ENCODE measurements at places on chromosomes 1 and 21.

DNA sequence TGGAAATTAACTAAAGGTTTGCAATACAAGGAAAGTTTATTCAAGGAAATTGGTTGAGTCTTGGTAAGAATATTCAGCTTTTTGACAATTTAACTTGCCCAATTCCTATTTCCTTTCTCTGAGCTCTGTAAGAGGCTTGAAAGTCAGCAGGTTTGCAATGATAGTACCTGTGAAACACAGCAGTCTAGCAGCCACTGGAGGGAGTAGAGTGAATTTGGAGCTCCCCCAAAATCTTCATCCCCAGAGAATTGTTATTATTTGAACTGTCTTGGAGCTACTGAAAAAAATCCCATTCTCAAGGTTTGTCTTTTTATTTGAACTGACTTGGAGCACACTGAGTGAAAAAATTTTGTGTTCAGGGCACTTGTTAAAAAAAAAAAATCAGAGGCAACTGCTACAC, 654.2 kb upstream of the PKN2 start:
- no peak for DNase-seq

- no peak for DNase-seq
These were observed 2.1 kb downstream of the SCAF4 start for GRCh38 chr21:31729622-31730343.

DNA sequence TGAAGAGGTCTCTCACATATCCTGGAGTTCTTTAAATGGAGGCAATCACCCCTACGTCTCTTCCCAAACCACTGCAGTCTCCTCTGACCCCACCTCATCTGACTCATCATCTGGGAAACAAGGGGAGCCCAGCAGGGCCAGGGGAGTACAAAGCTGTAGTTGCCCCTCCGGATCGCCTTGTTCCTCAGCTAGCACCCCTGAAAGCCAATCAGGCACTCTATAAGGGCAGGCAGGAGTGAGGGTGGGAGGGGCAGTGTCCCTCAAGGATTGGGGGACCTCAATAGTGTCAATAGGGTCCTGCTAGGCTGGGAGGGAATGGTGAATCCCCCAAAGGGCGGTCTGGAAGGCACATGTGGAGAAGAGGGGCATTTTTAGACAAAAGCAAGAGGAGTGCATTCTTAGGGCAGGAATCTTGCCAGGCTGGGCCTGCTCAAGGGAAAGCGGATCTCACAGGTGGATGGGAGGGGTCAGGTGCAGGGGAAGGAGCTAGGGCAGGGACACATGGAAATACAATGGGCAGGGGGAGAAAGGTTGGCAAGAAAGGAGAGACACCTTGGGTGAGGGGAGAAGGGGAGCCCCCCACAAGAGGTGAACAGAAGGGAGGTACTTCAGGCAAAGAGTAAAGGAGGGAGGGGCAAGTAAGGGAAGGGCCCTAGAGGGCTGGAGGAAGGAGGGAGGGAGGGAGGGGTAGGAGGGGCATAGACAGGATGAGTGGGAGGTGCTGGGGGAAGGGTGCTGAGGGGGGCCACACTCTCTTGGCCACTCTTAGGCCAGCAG, 5.8 kb downstream of the SHISA4 start:
- DNase-seq = no peak

- peak; percentile 81 for DNase-seq
These were observed 12.3 kb downstream of the TNFRSF1B start for GRCh38 chr1:12179111-12179519.

DNA sequence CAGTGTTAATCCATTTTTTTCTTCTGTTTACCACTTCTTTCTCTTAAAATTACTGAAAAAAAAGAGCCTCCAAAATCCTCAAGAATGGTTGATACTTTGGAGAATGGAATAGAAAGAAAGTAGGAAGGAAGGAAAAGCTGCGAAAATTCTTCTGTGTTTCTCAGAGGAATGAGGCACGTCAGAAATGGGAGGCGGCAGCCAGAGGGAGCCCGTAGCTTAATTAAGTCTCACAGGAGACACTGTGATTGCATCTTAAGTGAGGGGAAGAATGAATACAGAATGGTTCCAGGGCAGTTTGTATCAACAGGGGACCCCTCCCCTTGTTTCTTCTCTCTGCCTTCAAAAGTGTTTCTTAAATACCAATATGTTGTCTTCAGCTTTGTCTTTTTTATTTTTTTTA, 1099.5 kb downstream of the PLA2G4A start:
- DNase-seq = no peak

DNA sequence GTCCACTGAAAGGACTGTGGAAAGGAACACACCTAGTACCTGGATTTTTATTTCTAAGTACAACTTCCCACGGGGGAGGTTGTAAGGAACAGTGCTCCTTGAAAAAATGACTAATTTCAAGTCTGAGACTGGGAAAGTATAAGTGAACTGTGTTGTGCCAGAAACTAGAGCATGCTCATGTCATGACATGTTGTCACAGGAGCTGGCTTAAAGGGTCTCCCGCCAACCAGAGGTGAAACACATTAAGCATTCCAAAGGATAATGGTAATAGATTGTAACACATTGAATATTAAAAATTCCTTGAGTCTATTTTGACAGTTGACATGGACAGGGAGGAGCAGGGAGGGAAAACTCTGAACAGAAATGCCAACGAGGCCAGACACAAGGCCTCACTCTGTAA, 6.3 kb downstream of the ATP2B4 start:
- DNase-seq = no peak

GRCh38 chr1:206680279-206680678, 4.4 kb upstream of the MAPKAPK2 start:
- DNase-seq = no peak

DNA sequence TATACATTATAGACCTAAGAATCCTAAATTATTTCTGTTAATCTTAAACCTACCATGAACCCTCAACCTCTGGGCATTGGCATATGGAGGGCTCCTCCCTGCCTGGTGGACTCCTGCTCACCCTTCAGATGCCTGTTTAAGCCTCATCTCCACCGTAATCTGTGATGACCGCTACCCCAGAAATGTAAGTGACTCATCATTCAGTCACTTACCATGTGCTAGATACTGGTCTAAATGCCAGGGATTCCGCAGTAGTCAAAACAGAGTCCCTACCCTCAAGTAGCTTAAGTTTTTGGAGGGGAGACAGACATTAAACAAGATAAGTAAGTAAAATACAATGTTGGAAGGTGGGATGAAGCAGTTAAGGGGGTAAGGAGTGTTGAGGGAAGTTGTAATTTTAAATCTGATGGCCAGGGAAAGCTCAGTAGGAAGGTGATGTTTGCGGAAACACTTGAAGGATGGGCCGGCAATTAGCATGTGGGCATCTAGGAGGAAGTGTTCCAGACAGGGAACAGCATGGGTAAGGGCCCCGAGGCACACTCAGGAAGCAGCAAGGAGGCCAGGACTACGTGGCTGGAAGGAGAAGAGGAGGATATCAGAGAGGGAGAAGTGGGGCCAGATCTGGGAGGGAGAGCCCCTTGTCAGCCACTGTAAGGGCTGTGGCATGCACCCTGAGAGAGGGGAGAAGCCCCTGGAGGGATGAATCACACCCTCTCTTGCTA, 141.7 kb upstream of the HOOK1 start:
- no peak for DNase-seq

DNA sequence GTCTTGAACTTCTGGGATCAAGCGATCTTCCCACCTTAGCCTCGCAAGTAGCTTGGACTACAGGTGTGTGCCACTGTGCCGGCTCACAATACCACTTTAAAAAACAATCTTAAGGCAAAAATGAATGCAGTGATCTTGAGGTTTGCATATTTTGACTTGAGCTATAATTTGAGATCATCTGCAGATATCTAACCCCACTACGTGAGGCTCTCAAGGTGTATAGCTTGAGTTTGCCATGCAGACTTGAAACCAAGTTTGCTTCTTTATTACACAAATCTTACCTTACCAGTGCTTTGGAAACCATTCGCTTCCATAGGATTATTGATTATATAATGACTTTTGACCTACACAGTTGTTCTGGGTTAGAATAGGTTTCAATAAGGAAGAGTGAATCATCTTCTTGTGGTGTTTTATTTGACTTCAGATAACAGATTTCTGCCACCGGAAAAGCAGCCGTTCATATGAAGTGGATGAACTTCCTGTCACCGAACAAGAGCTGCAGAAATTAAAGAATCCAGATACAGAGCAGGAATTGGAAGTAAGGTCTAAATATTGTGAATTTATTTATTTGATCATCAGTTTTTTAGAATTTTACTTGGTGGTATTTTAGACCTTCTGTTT, 155.1 kb downstream of the VPS13D start:
- peak; percentile 6 for DNase-seq

DNA sequence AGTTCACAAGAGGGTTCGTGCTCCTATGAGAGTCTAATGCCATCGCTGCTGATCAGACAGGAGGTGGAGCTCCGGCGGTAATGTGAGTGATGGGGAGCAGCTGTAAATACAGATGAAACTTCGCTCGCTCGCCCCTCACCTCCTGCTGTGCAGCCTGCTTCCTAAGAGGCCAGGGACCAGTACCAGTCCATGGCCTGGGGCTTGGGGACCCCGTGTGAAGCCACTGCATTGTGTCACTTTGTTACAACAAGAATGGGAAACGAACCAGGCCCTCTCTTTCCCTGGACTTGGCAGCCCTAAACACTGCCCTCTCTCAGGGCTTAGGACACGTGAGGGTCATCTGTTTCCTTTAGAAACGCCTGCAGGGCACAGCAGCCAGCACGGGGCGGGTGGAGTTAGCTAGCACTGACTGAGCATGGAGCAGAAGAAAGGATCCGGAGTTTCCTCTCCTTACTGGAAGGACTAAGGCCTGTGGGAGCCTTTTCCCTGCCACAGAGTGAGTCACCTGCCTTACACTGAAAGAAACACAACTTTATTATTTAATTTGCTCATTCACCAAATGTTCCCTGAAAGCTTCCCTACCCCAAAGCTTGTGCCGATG, 185.2 kb upstream of the TMEM51 start:
- no peak for DNase-seq

- no peak for DNase-seq
These were observed 87.6 kb downstream of the CNIH3 start for GRCh38 chr1:224703702-224704101.

GRCh38 chr1:119674835-119675289, 26.8 kb upstream of the ZNF697 start:
- DNase-seq = no peak

GRCh38 chr1:148372731-148373130, 110.4 kb downstream of the PPIAL4G start:
- DNase-seq = peak; percentile 55

GRCh38 chr1:231526536-231526935, 1.9 kb upstream of the TSNAX start:
- DNase-seq = no peak

DNA sequence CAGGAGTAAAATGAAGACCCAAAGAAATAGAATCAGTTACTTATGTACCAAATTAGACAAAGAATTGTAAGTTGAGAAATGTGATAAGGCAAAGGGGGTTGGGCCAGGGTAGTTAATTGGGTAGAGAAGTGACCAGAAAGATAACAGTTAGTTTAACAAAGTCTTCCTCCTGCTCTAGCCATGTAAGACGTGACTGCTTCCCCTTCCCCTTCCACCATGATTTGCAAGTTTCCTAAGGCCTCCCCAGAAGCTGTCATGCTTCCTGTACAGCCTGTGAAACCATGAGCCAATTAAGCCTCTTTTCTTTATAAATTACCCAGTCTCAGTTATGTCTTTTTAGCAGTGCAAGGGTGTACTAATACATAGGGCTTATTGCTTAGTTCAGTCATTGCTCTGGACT, 142.0 kb upstream of the PDE4B start:
- DNase-seq = no peak

DNA sequence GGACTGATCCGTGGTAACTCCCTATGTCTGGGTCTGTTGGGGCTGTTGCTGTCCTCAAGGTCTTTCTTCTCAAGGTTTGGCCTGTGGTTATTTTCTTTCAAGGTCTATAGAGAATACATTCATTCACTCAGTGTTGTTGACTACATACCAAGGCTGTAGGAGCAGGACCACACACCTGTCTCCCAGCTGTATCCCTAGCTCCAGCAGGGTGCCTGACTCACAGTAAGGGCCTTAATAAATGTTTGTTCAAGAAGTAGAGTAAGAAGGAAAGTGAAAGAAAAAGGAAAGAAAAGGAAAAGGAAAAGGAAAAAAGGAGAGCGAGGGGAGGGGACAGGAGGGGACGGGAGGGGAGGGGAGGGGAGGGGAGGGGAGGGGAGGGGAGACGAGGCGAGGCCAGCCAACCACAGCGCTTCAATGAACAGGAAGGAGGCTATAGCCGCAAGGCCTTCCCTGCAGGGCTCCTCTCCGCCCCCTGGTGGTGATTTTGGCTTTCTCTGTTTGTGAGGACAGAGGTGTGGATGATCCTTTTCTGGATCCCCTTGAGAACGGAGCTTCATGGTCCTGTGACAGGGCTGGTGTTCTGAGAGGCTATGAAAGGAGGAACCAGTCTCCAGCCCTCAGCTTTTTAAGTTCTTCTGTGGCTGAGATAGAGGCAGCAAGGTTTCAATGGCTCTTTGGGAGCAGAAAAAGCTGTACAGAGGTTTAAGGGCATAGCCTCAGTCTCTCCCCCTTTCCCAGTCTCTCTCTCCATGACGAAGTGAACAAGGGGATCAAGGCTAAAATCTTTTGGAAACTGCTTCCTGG, 30.6 kb upstream of the LCE5A start:
- DNase-seq = peak; percentile 28

GRCh38 chr1:79920960-79921669, 914.6 kb upstream of the ADGRL4 start:
- DNase-seq = no peak

- DNase-seq = no peak
These were observed 34.0 kb downstream of the ADAM30 start for GRCh38 chr1:119862276-119862675.

DNA sequence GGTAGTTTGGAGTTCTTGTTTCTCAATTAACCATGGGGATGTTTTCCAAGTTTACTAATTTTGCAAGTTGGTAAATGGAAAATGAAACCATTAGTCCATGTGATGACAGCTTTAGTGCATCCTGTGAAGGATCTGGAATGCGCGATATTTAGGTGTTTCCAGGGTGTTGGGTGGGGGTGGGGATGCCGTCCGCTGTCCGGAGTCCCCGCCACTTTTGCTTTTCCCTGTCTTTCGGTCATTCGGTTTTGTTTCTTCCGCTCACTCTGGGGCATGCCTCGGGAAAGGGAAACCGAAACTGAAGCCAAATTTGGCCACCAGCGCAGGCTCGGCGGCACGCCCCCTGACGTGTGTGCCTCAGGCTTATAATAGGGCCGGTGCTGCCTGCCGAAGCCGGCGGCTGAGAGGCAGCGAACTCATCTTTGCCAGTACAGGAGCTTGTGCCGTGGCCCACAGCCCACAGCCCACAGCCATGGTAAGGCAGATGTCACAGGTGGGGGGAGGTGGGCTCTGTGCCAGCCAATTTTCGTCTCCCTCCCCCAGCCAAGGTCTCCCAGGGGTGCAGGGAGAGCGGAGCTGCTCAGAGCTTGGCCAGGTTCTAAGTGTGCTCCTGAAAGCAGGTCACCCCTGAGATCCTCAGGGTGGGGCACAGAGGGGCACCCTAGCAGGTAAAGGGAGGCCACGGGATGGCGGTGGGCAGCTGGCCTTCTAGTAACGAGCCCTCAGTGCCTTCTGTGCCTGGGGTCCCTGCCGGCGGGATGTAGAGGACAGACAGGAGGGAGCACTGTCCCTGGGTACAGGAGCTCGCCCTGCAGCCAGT, at the start of gene ISG15:
ISG15 (plus strand) TSS at position 393 of the 817 bp plus-strand sequence; CDS start at position 470, 77 bp downstream.
- peak; percentile 86 for DNase-seq

DNA sequence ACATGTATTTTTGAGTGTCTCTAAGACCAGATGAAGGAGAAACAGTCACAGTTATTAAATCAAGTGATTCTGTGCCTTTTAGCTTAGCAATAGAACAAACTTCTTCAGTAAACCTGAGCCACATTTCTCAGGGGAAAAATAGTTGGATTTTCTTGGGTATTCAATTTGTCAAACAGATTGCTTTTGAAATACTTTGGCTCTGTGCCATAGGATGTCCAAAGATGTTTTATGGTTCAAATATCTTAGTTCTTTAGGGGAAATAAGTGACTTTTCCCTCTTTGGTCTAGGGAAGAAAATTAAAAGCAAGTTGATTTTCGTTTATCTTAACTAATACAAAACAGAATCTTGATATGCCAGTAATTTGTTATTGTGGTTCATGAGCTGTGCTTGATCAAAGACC, 125.9 kb downstream of the ATP5PO start:
- no peak for DNase-seq

All from stimulated activated CD4-positive, alpha-beta T cell treated with anti-CD3 and anti-CD28 coated beads, Interleukin-2, amount 100 ng/mL, for 4 hours (primary cell).